Substantia nigra (tissue), 51 donors: ENCODE measurements at places on chromosomes 4 and X.

- no peak for DNase-seq
Measured at GRCh38 chr4:116180157-116180601, 905.2 kb downstream of the TRAM1L1 start.

GRCh38 chr4:188550296-188550695, 411.1 kb downstream of the TRIML1 start:
- DNase-seq: no peak

DNA sequence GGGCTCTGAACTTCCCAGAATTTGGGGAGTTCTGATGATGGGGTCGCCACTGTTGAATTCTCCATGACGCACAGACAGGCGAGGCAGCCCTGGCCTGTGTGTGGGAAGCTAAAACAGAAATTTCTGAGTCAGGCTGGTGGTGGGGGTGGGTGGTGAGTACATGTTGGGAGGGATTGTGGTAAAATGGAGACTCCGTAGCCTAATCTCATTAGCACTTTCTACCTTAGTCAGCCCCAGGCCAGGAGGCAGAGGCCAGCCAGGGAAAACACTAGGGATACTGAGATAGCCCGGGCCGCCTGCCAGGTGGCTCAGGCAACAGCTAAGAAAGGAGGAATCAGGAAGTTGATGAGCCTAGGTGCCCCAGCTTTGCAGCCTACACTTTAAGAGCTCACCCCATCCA, 39.3 kb upstream of the NHSL2 start:
- no peak for DNase-seq

- DNase-seq: no peak
Measured at GRCh38 chr4:121676345-121677075, 20.3 kb downstream of the ANXA5 start.

DNA sequence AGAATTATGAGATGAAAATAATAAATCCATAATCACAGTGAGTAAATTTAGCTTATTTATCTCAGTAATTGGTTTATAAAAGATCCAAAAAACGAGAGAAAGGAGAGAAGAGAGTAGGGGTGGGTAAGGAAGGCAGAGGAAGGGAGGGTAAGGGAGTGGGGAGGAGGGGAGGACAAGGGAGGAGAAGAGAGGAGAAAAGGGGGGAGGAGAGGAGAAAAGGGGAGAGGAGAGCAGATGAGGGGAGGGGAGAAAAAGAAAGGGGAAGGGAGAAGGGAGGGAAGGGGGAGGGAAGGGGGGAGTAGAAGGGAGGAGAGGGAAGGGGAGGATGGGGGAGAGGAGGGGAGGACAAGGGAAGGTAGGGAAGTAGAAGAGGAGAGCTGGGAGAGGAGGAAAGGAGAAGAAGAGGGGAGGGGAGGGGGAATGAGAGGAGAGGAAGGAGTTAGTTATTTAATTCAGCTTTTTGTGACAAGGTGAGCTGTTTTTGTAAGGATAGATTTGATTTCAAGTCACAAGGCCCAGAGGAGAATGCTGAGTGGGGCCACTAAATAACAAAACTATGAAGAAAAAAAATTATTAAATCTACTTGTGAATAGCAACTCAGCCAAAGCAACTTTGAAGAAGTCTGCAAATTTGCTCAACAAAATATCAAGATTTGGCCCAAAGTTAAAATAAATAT, 454.3 kb downstream of the ARAP2 start:
- DNase-seq: no peak

GRCh38 chr4:124275-125081, at the start of gene ZNF718:
TSS of gene ZNF718 (plus strand) at chr4:124501. CDS start at chr4:124671, 170 bp downstream.
- peak; percentile 93 for DNase-seq

GRCh38 chrX:108068121-108068520, 23.2 kb downstream of the PSMD10 start:
- DNase-seq: no peak

- DNase-seq: no peak
Measured at GRCh38 chr4:155565776-155566175, 100.9 kb upstream of the GUCY1A1 start.

DNA sequence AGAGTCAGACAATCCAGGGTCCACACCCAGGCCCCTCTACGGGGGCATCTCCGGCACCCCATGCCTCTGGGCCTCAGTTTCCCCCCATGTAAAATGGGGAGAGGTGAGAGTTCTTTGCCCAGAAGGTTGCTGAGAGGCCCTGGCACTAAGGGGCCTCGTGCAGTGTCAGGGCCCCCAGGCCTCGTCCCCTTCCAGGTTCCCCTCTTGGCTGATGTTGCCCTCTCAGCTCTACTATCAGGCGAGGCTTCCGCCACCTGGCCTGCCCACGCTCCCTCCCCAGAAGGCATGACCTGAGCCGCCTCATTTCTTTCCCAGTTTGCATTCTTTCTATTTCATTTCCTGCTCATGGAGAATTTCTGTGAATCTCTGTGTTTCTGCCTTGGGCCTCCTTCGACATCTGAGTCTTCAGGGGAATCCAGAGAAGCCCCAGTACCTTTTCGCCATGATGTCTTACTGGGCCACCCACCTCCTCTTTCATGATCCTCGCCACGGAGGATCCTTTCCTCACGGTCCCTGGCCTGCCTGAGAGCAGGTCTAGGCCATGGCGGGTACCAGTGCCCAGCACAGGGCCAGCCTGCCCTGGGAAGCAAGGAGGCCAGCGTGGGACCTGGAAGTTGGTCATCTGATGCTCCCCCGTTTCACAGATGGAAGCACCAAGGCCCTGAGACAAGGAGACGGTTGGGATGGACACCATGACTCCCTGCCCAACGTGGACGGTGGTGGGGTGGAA, 21.9 kb upstream of the MRFAP1 start:
- DNase-seq: no peak

DNA sequence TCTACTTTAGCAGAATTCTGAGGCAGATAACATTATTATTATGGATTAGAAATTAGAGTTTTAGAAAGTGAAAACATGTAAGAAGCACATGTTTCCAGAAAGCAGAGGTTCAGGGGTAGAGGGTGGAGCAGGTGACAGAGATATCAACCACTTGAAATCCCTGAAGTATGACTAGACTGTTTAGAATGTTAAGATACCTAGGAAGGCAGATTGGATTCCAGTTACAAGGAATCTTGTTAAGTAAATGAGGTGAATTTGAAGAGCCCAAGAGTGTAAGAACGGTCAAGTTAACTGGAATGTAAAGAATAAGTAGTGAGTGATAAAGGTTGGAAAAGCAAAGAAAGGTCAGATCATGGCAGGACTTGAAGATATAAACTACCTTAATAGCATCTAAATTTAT, 37.6 kb downstream of the ARSJ start:
- DNase-seq: no peak

- DNase-seq: no peak
Measured at GRCh38 chrX:67724359-67725110, 180.7 kb downstream of the AR start.

GRCh38 chr4:128347930-128348660, 60.5 kb upstream of the PGRMC2 start:
- DNase-seq: no peak

DNA sequence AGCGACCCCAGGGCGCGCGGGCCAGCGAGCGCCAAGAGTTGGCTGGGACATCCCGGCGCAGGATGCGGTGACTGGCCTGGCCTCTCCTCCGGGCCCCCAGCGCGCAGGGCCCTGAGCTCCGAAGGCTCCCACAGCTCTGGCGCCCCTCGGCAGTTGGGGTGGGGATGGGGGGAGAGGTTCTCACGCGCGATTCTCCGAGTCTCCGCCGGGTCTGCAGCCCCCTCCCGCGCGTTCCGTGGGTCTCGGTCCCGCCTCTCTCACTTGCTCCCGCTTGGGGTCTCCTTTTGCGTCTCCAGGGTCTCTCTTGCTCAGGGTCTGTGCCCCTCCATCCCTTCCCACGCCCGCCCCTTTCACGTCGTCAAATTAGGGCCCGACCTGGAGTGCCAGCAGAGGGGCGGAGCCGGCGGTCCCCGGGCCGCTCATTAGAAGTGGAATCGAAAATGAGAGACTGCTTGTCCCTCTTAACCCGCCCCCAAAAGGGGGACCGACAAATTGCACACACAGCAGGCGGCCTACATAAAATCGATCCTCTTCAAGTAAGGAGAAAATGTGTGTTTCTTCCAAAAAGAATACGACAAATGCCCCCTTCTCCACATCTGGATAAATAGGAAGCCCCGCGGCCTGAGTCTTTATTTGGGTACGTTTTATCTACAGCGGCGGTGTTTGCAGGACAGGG, 877 bp upstream of the NKX1-1 start:
- no peak for DNase-seq

DNA sequence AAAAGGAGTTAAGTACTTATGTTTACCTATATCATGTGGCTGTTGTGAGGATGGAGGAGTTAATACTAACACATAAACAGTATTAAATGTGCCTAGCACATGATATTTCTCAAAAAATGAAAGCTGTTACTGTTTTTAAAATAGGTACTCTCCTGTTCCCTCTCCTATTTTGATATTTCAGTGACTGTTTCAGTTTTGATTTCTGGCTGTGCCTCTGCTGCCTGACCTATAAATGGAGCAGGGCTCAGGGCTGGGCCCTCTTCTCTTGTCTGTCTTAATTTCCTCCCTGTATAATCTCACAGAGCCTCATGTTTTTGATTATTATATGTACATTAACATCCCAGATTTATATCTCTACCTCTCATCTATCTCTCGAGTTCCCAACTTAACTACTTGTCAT, 93.3 kb downstream of the UGT8 start:
- DNase-seq: no peak

DNA sequence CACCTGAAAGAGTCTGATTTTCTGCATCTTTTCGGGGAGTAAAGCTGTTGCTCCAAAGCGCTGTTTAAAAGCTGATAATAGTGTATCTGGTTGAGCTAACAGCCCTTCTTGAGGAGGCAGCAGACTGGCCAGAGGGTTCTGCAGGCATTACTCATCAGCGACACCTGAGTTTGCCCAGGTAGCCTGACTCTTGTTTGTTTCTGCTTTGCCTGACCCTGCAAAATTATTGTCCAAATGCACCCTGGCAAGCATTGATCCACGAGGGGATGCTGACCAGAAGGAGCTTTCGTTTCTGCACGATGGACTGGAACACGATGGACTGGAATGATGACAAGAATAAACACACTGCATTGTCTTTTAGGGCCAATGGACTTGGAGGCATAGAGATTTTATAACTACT, 6.2 kb downstream of the CD99 start:
- DNase-seq: no peak

DNA sequence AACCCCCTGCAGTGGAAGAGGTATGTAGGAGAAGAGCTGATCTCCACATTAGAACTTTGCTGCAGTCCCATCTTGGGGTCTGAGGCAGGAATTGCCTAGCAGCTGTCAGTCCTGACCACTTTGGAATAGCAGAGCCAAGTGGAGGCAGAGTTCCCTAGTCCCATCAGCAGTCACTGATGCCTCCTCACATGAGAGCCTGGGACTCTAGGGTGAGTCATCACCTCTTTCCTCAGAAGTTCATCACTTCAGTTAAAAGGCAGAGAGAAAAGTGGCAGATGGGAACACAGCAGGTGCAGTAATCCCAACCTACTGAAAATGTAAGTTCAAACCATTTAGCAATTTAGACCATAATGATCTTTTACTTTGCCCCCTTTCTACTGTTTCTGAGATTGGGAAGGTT, 73.9 kb upstream of the MED14 start:
- no peak for DNase-seq

DNA sequence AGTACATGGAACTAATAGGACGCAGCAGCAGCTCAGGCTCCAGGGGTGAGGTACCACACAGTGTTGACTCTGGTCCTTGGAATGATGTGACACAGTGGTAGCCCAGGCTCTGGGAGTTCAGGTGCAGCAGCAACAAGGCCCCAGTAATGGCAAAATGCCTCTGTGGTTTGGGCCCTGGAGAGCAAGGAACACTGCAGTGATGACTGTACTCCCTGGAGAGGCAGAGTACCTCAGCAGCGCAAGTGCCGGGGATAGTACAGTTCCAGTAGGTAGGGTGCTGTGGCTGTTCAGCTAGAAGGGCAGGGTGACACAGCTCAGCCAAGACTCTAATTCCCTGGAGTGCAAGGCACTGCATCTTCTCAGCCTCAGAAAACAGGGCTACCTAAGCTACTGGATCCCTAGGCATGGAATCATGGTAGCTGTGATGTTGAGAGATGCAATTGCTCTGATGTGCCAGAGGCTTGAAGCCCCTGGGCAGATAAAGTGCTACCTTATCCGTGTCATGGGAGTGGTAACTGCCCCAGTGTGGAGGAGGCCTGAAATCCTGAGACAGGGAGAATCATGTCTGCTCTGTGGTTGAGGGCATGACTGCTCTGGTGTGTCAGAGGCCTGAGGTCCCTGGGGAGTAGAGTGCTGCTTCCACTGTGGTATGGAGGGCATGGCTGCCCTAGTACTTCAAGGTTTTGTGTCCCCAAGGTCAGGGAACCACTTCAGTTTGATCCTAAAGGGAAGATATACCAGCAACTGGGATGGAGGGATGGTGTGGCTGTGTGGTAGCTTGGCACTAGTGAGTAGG, 55.2 kb downstream of the AREG start:
- DNase-seq: no peak

DNA sequence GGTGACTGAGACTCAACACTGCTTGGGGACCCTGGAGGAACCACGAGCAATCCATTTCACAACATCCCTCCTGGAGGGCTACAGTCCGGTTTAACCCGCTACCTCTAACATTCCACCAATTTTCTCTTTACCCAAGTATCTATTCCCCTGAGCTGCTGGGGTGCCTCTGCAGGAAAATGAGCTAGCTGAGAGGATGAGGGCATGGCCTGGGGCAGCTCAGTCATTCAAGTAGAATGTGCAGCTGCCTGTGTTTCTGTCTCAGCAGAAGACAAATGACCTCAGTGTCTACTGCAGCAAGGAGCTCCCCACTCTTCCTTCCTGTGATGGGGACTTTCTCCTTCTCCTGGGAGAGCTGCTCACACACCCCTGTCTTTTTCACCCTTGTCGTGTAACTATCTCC, 120.8 kb downstream of the ZNF518B start:
- DNase-seq: no peak

GRCh38 chr4:102627831-102628523, 126.8 kb downstream of the NFKB1 start:
- DNase-seq: no peak

GRCh38 chrX:46576458-46576857, 2.9 kb downstream of the CHST7 start:
- DNase-seq: no peak

GRCh38 chr4:17721496-17722355, 59.7 kb downstream of the FAM184B start:
- no peak for DNase-seq

GRCh38 chrX:22652596-22652995, 347.2 kb upstream of the DDX53 start:
- no peak for DNase-seq

GRCh38 chrX:110414273-110414672, 55.6 kb downstream of the RTL9 start:
- no peak for DNase-seq

GRCh38 chr4:90951037-90951436, 823.8 kb downstream of the CCSER1 start:
- DNase-seq: no peak

DNA sequence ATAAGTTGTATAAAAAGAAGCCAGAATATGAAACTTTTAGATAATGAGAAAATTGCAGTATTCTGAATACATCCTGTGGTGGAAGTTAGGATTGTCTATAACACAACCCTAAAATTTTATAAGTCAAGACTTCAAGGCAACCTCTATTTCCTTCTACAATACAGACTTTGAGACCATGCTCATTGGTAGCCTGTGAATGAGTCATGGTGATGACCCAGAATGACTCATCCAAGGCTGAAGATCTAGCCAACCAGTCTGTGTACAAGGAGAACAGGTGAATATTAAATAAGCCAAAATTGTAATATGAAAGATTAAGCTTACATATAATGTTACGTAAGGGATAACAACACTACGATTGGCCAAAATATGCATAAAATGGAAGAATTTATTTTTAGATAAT, 475.9 kb upstream of the GALNT7 start:
- no peak for DNase-seq
